Activated CD4-positive, alpha-beta T cell treated with anti-CD3 and anti-CD28 coated beads, Interleukin-2, amount 50 U/mL, for 48 hours (primary cell): ENCODE measurements at places on chromosomes 7 and 10.

GRCh38 chr10:89413398-89413912 is 913 bp upstream of the IFIT5 start:
- DNase-seq, result no peak

DNA sequence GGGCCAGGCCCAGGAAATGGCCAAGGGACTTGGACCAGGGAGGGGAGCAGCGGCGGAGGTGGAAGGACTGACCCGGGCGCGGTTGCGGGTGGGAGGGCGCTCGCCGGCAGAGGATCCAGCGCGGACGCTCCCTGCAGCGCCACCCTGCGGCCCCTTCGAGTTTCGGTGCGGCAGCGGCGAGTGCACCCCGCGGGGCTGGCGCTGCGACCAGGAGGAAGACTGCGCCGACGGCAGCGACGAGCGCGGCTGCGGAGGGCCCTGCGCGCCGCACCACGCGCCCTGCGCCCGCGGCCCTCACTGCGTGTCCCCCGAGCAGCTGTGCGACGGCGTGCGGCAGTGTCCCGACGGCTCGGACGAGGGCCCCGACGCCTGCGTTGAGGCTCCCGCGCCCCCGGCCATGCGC is 16.8 kb upstream of the ZNF467 start:
- peak; percentile 58 for DNase-seq

GRCh38 chr10:2839081-2839725 is 228.1 kb upstream of the PFKP start:
- DNase-seq, result peak; percentile 63

- no peak for DNase-seq
Measured at GRCh38 chr7:46288010-46288409, 366.9 kb upstream of the IGFBP3 start.

- DNase-seq, result peak; percentile 69
Measured at GRCh38 chr10:12902135-12902572, 99.4 kb downstream of the CCDC3 start.

DNA sequence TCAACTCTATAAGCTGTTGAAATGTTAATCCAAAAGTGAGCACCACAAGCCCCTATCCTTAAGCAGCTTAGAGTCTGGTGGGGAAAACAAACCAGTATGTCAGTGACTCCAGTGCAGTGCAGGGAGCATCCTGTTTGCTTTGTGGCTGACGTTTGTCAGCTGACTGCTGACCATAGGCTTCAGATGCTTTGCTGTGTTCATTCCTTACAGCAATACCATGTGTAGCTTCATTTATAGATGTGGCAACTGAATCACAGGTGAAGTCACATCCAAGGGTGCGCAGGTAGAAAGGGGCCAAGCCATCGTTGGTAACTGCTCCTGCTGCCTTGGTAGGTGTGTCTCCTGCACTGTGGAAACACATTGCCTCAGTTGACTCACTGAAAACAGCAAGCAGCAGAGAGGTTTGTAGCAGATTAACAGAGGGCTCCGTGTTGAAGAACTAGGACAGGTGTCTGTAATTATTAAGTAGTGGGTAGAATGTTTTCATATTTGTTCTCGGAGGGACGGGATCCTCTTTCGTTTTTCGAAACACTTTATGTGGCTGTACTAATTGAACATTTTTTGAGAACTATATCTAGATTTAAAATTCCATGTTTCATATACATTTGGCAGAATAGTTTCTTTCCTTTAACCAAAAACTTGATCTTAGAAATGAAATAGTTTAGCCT is 2.0 kb downstream of the INSIG1 start:
- DNase-seq, result no peak

- no peak for DNase-seq
Measured at GRCh38 chr7:38694326-38694725, 63.2 kb upstream of the AMPH start.

GRCh38 chr7:34061149-34061548 is 155.8 kb downstream of the BMPER start:
- no peak for DNase-seq

- no peak for DNase-seq
Measured at GRCh38 chr10:30215623-30216022, 133.5 kb downstream of the MTPAP start.

GRCh38 chr7:16688249-16688648 is 42.3 kb downstream of the BZW2 start:
- no peak for DNase-seq

DNA sequence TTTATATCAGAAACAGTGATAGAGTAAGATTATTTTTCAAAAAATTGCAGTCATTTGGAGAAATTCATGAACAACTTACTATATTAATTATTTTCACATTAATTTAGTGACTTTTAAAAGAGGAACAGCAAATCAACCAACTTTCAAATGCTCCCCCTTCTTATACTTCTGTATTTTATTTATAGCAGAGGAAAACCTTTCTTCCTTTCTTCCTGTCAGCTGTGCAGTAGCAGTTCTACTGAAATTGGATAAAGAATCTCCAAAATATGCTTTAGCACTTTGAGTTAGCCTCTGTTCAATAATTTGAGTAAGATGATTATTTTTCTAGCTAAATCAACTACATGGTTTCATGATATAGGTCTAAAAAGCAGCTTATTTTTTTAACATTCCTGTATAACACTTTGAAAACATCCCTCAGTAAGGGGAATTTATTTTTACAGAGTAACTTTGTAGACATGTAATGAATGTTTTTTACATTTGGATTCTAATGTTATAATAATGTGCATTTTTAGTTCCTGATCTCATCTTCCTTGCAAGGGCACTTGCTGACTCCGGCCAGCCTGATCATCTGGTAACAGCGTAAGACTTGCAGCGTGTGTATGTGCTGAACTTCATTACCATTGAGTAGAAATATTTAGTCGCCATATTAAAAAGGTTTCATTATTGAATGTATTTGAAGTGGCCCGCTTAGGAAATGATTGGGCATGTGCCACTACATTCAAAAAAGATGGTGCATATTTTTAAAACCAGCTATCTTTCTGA is 158.3 kb upstream of the HDAC9 start:
- no peak for DNase-seq
